ENCODE measurements at places on chromosomes 3 and 15. TPM values are rescaled to one million over a fixed set of nuclear protein-coding genes. Genes with fewer than 3 reads are reported as not detected.

SLC30A4 gene
- 3.6 TPM for total RNA-seq

GRCh38 chr15:25737218-25737643 is 125.9 kb downstream of the ATP10A start:
- no peak for DNase-seq

SLC22A13 gene
- total RNA-seq: 1.0 TPM

DNA sequence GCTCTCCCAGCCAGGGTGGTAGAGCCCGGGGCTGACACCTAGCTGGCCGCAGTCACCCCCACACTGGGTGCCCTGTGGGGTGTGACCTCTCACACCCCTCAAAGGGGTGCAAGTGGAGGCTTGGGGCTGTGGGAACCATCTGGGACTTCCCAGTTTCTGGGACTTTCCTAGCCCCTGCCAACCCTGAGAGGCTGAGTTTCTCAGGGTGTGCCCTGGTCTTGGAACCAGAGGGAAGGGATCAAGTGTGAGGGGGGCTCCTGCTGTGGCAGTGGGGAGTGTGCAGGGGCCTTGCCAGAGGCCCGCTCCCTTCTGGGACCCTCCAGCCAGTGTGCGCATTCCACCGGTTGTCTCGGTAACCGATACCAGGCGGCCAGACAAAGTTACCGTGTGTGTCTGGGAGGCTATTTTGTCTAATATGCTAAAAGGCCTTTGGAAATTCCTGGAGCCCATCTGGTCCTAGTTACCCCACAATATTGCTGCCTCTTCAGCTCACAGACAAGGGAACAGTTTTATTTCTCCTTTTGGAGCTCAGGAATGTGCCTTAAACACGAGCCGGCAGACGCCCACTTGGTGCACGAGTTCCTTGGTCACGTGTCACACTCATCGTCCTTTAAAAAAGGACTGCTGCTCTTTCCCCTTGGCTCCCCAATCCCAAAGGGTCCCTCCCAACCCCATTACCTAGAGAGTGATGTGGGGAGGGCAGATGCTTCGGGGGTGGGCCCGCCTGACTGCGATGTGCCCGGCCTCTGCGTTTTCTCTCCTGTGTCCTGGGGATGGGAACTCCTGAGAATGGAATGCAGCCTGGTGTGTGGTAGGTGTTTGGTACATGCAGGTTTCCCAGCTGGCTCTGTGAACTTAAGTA is 33.2 kb downstream of the HDAC11 start:
- no peak for DNase-seq

DNA sequence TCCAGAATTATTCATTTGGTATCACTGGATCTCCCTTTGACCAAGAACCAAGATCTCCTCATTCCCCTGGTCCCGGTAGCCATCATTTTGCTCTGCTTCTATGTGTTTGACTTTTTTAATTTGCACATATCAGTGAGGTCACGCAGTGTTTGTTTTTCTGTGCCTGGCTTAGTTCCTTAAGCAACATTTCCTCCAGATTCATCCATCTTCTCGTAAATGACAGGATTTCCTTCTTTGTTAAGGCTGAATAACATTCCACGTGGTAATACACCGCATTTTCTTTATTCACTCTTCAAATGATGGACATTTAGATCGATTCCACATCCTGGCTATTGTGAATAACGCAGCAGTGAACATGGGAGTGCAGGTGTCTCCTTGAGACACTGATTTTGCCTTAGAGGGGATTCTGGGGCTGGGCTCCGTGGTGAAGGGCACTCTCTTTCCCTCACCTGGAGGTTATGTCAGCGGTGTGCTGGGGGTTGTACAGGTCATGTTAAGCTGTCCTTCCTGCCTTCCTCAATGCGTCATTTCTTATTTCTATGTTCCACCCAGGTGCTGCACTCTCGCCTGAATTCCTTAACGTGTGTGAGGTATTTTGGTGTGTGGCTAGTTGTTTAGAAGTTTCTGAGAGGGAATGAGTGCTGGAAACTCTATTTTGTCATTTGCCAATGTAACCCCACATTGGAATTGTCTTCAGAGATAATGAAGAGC is 212.2 kb downstream of the LPP start:
- DNase-seq: no peak

Measured in activated T-cell treated with anti-CD3 and anti-CD28 coated beads, Interleukin-2, amount 50 U/mL, for 72 hours (primary cell).